ENCODE measurements at places on chromosomes 13 and 19. TPM values are rescaled to one million over a fixed set of nuclear protein-coding genes. Genes with fewer than 3 reads are reported as not detected.

The SPIB gene
- not detected for total RNA-seq

The OR4F17 gene
- total RNA-seq: not detected

The PDX1 gene
- total RNA-seq: not detected

The THSD1 gene
- 17.9 TPM for total RNA-seq

The FXYD7 gene
- not detected for total RNA-seq

The NFIX gene
- total RNA-seq: 53.9 TPM

The SLITRK6 gene
- 2.3 TPM for total RNA-seq

The FAM32A gene
- 128 TPM for total RNA-seq

The CYSLTR2 gene
- not detected for total RNA-seq

The C1QTNF9 gene
- not detected for total RNA-seq

The IGFL2 gene
- not detected for total RNA-seq

The KCNRG gene
- total RNA-seq: not detected

The DACH1 gene
- total RNA-seq: not detected

The CRTC1 gene
- 2.4 TPM for total RNA-seq

The PSG1 gene
- total RNA-seq: not detected

The FGF22 gene
- not detected for total RNA-seq

The ZNF221 gene
- 1.4 TPM for total RNA-seq

Measured in MG63 (cell line).